Activated CD8-positive, alpha-beta memory T cell treated with anti-CD3 and anti-CD28 coated beads for 48 hours (primary cell): ENCODE measurements at places on chromosomes 7 and 10.

DNA sequence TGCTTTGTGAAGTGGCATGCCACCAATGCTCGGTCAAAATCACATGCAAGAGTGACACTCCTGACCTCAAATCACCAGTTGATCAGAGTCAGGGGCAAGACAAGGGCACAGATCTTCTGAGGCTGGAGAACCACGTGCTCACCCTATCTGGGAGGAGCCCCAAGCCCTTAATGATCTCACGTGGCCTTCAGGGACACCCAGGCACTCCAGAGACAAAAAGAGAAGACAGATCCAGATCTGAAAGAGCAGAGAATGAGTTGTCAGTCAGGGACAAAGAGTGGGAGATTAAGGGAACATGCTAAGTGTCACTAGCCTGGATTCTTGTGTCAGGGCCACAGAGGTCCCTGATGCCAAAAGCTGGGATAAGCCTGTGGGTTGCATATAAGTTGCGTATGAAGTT lies 134.3 kb downstream of the PLXNA4 start:
- DNase-seq: no peak

DNA sequence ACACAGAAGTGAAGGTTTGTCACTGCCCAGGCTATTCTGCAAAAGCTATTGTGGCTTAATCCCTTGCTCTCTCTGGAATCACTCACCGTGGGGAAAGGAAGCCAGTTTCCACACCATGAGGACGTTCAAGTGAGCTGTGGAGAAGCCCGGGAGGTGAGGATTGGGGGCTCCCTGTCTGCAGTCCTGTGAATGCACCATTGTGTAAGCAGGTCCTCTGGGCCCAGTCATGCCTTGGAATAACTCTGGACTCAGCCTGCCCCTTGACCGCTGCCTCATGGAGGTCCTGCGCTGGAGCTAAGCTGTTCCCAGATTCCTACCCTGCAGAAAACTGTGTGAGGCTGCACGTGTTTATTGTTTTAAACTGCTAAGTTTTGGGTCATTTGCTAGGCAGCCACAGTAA lies 33.5 kb downstream of the LYZL2 start:
- DNase-seq: no peak

- no peak for DNase-seq
Observed at GRCh38 chr10:80509403-80510161, 28.1 kb upstream of the SH2D4B start.

DNA sequence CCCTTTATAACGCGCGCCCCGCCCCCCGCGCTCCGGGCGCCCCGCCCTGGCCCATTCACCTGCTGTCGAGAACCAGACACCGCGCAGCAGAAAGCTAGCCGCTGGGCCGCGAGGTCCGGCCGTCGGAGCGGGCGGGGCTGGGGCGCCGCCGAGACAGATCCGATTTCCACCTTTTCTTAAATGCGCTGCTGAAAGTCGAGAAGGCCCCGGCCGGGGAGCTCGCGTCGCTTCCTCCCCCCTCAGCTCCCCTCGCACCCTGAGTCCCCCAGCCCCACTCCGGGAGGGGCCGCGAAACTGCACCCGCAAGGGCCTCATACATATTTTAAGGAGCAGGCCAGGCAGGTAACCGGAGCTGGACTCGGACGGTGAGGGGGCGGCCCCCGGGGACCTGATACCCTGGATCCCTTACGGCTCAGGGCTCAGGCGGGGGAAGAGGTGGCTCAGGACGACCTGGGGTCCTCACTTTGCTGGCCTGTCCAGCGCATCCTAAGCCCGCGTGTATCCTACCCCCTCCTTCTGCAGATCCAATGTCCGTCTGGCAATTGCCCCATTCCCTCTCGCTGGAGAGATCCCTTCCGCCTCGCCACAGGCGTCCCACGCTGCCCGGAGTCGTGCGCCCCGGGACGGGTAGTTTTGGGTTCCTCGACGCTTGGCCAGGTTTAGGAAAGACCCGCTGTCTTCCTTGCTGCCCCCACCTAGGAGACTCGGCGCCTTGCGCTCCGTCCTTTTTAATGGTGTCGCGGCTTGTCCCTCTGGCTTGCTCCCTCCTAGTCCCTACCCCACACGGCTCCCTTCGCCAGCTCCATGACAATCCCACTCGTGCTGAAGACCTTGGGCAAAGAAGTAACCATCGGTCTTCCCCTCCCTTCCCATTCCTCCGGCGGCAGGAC lies 170.6 kb downstream of the UBE2H start:
- DNase-seq: no peak

DNA sequence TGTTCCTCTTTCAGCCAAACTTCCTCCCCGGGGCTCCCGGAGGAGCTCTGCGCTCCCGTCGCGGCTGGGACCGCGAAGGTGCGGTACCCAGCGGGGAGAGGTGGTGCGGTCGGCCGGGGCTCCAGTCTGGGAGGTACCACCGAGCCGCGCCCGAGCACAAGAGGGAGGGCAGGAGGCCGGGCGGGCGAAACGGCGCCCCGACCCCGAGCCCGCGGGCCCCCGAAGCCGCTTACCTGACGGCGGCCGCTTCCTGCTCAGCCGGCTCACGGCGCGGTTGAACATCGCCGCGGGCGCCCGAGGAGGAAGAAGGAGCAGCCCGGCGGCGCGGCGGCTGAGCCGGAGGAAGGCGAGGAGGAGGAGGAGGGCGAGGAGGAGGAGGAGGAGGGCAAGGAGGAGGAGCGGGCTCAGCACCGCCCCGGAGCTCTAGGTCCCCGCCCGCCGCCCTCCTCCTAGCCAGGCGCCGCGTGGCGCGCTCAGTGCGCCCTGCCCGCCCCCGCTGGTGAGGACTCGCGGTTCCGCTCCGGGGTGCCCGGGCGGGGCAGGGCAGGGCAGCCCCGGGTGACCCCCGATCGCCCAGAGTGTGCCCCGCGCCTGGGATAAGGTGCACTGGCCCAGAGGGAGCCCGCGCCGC lies at the start of gene RGS10:
RGS10 (minus strand) TSS at position 363 of the 631 bp plus-strand sequence; CDS start at position 282, 81 bp downstream.
- peak; percentile 79 for DNase-seq

GRCh38 chr10:48671914-48672595 lies 12.6 kb upstream of the WDFY4 start:
- no peak for DNase-seq

DNA sequence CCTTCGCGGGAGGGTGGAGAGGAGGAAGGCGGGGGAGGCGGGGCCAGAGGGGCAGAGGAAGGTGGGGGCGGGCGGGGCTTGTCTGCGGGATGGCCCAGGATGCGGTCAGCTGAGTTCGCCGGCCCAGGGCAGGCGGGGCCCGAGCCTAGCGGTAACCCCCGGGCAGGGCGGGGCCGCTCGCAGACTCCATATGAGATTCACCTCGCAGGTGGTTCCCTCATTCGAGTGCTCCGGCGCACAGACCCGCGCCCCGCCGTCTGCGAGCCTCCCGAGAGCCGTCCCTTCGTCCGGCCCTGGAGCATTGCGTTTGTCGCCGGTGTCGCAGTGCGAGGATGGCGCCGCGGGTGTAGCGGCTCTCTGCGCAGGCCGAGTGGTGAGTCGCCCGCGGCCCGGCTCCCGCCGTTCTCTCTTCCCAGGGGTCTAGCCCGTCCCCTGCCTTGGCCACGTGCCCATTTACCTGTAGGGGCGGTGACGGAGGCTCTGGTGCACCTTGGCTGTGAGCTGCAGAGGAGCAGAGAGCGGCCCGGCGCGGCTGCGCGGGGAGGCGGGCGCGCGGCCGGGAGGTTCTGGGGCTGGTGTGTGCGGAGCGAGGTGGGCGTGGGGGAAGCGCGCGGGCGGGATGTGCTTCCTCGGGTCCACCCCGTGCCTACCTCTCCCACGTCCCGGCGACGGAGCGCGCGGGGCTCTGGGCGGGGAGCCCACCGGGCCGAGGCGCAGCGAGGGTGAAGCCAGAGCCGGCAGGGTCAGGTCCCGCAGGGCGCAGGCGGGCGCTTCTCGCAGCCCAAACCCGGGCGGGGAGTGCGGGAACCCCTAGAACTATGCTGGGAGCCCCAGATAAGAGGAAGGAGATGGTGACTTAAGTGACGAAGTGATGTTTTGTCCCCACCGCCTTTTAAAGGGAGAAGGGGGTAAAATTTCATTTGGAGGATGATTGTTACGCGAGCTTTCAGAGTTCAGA lies at the start of gene UPP1:
UPP1 (plus strand) TSS at position 220 of the 958 bp plus-strand sequence. CDS start 5,519 bp downstream, outside the sequence.
- DNase-seq: peak; percentile 87

DNA sequence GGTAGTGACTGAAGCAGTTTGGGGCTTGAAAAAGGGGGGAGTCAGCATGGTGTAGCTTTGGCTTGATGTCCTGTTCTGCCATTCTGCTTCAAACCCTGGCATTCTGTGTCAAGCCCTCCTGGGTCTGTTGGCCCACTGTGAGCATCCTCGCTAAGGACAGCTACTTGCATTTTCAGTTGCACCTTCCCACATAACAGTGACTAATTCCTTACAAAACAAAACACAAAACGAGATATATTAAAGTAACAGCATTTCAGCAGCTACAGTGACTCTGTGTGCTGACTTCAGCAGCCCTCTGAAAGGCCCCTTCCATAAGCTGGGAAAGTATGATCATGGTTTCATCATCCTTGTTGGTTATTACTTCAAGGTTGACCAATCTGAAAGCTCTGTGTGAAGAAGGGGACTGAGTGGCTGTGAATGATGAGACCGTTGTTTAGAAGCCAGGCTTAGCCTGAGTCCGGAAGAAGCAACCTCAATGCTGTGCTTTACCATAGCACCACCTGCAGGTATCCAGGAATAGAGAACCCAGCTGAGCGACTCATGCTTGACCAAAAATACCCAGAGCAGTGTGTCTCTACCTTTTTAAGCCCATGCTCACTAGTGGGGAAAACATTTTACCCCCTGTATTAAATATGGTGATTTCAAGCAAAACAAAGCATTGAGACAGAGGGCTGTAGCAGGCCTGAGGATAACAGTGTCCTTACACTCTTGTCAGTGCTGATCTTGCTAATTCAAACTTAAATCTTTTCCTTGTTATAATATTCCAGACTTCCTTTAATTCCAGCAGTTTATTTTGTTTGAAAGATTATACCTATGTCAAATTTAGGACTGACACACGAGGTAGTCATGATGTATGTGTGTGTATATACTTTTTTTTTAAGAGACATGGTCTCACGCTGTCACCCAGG lies 42.6 kb upstream of the CC2D2B start:
- DNase-seq: no peak

GRCh38 chr10:24737001-24737400 lies 13.3 kb upstream of the ARHGAP21 start:
- DNase-seq: no peak

GRCh38 chr7:45689011-45689796 lies 115.0 kb downstream of the ADCY1 start:
- DNase-seq: no peak
